ENCODE measurements at places on chromosomes 11 and 22.

GRCh38 chr11:24295360-24295759, 201.5 kb upstream of the LUZP2 start:
- H3K27me3 ChIP-seq, result no peaks in the 10 kb centered on the region
- H3K4me1 ChIP-seq, result no peaks in the 10 kb centered on the region
- no peaks in the 10 kb centered on the region for H3K36me3 ChIP-seq
- peak overlapping the region; percentile 42 for H3K4me3 ChIP-seq

- H3K4me1 ChIP-seq, result no peaks in the 10 kb centered on the region
- peaks cover 8% of the 10 kb centered on the region for H3K27me3 ChIP-seq
- H3K36me3 ChIP-seq, result no peaks in the 10 kb centered on the region
- no peak overlapping the region for H3K4me3 ChIP-seq
- no peak overlapping the region for H3K27ac ChIP-seq
- no peak for DNase-seq
Measured at GRCh38 chr22:27438271-27438980, 363.1 kb downstream of the MN1 start.

- H3K27me3 ChIP-seq, result no peaks in the 10 kb centered on the region
- H3K27ac ChIP-seq, result no peak overlapping the region
- H3K4me3 ChIP-seq, result no peak overlapping the region
- DNase-seq, result no peak
- H3K4me1 ChIP-seq, result no peaks in the 10 kb centered on the region
Measured at GRCh38 chr11:31059529-31059928, 310.0 kb downstream of the DCDC1 start.

DNA sequence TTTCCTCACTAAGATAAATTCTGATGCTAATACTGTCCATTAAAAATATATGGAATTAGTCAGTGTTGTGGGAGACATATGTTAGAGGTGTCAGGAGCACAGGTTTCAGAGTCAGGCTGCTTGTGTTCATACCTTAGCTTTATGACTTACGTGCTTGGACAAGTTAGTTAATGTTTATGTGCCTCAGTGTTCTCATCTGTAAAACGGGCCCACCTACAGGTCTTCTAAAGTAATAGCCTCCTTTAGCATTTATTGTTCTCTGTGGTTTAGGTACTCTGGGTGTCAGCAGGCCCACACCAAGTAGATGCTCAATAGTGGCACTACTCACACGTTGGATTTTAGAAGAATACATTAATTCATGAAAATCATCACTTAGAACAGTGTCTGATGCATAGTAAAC, 308.7 kb upstream of the ZC3H12C start:
- no peaks in the 10 kb centered on the region for H3K27me3 ChIP-seq
- H3K4me3 ChIP-seq, result no peak overlapping the region
- no peak for DNase-seq

DNA sequence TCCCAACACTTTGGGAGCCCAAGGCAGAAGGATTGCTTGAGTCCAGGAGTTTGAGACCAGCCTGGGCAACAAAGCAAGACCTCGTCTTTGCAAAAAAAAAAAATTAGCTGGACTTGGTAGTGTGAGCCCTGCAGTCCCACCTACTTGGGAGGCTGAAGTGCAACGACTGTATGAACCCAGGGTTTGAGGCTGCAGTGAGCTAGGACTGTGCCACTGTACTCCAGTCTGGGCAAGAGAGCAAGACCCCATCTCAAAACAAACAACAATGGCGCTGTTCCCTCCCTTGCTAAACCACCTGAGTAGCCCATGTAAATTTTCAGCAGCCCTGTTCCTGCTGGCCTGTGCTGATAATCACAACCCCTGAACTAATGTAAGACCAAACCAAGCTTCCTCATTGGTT, 3.1 kb downstream of the LAMTOR1 start:
- peaks cover 31% of the 10 kb centered on the region for H3K36me3 ChIP-seq
- H3K27me3 ChIP-seq, result no peaks in the 10 kb centered on the region
- no peak for DNase-seq

- peaks cover 13% of the 10 kb centered on the region for H3K4me1 ChIP-seq
- no peak overlapping the region for H3K27ac ChIP-seq
- H3K36me3 ChIP-seq, result peaks cover 11% of the 10 kb centered on the region
Measured at GRCh38 chr22:29476116-29476515, 3.9 kb upstream of the NEFH start.

GRCh38 chr11:45107029-45107428, 39.4 kb upstream of the PRDM11 start:
- H3K4me1 ChIP-seq, result peaks cover 12% of the 10 kb centered on the region
- H3K27me3 ChIP-seq, result peaks cover 15% of the 10 kb centered on the region
- no peak for DNase-seq
- no peak overlapping the region for H3K4me3 ChIP-seq
- peaks cover 3% of the 10 kb centered on the region for H3K36me3 ChIP-seq
- no peak overlapping the region for H3K27ac ChIP-seq

DNA sequence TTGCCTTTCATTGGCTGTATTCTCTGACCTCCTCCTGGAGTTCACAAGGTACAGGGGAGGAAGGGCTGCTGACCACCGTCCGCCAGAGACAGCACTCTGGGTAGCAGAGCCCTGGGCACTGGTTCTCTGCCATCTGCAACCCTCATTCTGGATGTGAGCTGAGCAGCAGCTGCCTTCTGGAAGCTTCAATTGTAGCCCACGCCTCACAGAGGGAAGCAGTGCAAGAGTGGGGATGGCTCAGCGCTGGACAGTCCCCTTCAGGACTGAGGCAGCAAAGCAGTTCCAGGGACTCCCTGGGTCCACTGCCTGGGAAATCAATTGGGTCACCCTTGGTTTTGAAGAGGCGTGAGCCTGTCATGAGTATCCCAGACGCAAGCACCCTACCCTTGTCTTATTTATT, 346.2 kb downstream of the CADM1 start:
- no peak for DNase-seq
- no peaks in the 10 kb centered on the region for H3K36me3 ChIP-seq
- no peak overlapping the region for H3K4me3 ChIP-seq
- peaks cover 30% of the 10 kb centered on the region for H3K27me3 ChIP-seq
- no peaks in the 10 kb centered on the region for H3K4me1 ChIP-seq

- H3K27ac ChIP-seq, result no peak overlapping the region
- H3K4me1 ChIP-seq, result no peaks in the 10 kb centered on the region
- no peaks in the 10 kb centered on the region for H3K36me3 ChIP-seq
- no peak for DNase-seq
- H3K4me3 ChIP-seq, result no peak overlapping the region
Measured at GRCh38 chr11:115716080-115716479, 211.9 kb upstream of the CADM1 start.

DNA sequence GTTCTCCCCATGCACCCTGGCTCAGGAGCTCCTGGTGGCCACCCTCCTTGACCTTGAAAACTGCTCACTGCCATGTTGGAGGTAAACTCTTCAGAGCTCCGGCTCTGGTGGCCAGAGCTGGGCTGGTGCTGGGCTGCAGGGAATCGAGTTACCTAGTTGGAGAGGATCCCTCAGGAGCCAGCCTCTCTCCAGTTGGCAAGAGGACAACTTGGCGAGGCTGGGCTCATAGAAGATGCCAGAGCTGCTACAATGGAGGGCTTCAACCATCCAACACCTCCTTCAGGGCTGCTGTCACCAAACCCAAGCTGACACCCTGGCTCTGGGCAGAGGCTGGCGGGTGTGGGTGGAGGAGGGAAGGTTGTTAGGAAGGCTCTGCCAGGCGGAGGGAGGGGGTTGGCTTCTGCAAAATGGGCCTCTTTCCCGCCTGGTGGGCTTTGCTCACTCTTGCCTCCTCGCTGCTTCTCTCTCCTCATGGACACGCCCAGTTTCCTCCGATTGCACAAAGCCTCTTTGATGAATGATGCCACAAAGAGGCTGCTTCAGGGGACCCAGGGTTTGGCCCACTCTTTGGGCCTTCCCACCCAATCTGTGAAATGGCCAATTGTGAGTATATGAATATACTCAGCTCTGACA, 53.1 kb downstream of the THAP12 start:
- H3K27me3 ChIP-seq, result peaks cover 26% of the 10 kb centered on the region
- no peak overlapping the region for H3K4me3 ChIP-seq
- no peak overlapping the region for H3K27ac ChIP-seq
- DNase-seq, result no peak

GRCh38 chr11:12483604-12484003, 106.2 kb downstream of the PARVA start:
- H3K4me1 ChIP-seq, result no peaks in the 10 kb centered on the region
- no peaks in the 10 kb centered on the region for H3K36me3 ChIP-seq
- no peak for DNase-seq
- H3K4me3 ChIP-seq, result no peak overlapping the region
- H3K27me3 ChIP-seq, result peaks cover 15% of the 10 kb centered on the region
- H3K27ac ChIP-seq, result no peak overlapping the region

GRCh38 chr11:100719362-100719761, 32.3 kb downstream of the ARHGAP42 start:
- DNase-seq, result no peak

Measured in effector memory CD8-positive, alpha-beta T cell (primary cell).